ENCODE measurements at places on chromosomes 1 and 21.

GRCh38 chr1:246293366-246294121, 213.5 kb downstream of the SMYD3 start:
- DNase-seq: no peak

- no peak for DNase-seq
Observed at GRCh38 chr21:44444286-44444931, 10.9 kb upstream of the LRRC3 start.

- DNase-seq: no peak
Observed at GRCh38 chr1:24657781-24658180, 14.7 kb downstream of the SRRM1 start.

DNA sequence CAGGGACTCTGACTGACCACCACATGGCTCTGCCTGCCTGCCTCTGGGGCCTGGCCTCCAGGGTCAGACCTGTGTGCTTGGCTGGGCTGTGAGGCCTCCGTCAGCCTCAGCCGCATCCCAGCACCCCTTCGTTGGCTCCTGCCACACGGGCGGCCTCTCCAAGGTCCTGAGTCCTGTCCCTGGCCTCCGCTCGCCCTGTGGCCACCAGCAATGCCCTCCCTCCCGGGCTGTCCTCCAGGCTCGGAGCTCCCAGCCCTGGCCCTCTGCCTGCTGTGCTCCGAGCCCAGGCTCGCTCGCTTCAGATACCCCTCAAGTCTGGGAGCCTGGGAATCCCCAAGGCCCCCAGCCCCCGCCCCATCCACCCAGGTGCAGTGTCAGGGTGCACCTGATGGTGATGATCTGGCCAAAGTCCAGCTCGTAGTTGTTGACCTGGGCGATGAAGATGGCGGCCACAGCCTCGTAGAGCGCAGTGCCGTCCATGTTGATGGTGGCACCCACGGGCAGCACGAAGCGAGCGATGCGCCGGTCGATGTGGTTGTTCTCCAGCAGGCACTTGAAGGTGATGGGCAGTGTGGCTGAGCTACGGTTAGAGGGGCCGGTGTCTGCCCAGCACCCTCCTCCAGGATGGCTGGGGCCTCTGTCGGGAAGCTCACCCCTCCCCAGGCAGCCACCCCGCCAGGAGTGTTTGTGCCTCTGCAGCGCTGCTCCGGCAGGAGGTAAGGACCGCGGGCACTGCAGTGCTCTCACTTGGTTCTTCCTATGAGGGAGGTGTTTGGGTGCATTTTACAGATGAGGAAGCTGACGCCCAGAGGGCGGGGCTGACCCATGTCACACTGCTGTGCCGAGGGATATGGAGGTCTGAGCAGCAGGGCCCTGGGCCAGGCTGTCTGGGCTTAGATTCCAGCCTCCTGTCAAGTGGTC, 28.5 kb downstream of the PODN start:
- DNase-seq: no peak

DNA sequence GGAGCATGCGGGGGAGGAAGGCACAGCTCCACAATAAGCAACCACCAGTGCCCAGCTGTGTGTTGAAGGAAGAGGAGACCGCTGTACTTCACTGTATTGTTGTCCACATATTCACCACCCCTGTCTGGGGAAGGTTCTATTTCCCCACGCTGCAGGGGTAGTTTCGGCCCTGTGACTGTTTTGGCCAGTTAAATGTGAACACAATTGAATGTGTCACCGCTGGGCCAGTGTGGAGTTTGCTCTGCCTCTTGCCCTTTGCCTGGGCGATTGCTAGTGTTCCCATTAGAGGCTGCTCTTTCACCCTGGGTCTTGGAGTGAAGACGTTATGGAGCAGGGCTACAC, 32.6 kb downstream of the UBE4B start:
- no peak for DNase-seq

DNA sequence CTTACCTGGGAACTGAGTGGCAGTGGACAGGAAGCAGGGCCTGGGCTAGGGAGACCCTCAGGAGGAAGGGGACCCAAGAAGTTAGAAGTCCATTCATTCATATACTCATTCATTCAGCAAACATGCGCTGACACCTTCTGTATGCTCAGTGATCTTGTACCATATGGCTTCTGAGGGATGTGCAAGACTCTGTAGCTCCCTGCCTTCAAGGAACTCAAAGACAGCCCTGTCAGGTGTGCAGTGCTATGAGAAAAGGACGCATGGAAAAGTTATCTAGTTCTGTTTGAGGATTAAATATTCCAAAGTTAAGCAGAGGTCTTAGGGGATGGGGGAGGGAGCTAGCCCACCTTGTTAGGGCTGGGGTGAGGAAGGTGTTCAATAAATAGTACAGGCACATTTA, 12.5 kb downstream of the DMAP1 start:
- no peak for DNase-seq

GRCh38 chr1:92476071-92476631, 10.6 kb downstream of the GFI1 start:
- DNase-seq: no peak

GRCh38 chr1:148318123-148318903, 164.8 kb downstream of the PPIAL4G start:
- DNase-seq: no peak

DNA sequence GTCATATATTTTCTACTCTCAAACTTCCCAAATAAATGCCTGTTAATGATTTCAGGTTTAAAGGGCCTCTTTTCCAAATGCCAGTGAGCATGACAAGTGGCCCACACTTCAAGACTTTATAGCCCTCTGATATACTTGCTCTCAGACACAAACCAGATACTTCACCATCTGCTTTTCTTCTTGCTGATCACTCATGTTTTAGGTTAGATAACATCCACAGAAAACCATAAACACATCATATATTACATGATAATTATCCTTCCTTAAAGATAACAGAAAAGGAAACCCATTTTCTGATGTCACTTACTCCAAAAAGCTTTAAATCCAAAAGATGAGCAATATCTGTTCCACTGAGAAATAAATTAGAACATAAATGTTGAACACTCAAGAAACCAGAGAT, 723.5 kb downstream of the LTN1 start:
- no peak for DNase-seq

DNA sequence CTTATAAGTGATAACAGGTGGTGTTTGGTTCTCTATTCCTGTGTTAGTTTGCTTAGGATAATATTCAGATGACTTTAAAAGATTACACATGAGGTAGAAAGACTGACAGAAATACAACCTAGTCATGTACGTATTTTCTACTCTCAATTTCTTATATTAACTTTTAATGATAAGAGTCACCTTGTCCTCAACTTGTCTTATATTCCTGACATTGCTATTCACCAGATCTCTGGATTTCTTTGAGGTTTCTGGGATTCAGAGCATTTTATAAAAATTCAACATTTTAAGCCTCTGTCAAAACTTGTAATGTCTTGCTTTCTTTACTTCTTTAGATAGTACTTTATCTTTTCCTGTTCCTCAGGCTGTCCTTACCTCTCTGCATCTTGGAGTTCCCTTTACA, 234.2 kb downstream of the TBX15 start:
- no peak for DNase-seq

- DNase-seq: no peak
Observed at GRCh38 chr1:16385659-16386453, 18.8 kb downstream of the SZRD1 start.

DNA sequence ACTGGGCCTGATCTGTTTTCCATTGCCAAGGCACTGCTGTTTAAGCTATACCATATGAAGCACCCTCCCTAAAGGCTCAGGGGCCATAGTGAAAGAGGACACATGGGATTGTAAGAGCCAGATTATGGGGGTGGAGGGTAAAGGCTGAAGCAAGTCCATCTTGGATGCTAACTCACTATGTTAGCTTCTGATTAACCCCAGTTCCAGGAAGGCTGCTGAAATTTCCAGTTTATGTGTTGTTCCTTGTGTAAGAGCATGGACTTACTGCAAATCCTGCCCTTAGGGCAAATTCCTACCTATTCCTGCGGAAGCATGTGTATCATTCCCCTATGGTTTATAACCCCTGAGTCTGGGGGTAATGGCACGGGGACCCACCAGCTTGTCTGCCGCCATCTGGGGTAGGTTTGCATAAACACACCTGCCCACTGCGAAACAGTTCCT, 91.8 kb upstream of the SERBP1 start:
- DNase-seq: no peak

- DNase-seq: no peak
Observed at GRCh38 chr1:205515781-205516253, 11.3 kb downstream of the CDK18 start.

DNA sequence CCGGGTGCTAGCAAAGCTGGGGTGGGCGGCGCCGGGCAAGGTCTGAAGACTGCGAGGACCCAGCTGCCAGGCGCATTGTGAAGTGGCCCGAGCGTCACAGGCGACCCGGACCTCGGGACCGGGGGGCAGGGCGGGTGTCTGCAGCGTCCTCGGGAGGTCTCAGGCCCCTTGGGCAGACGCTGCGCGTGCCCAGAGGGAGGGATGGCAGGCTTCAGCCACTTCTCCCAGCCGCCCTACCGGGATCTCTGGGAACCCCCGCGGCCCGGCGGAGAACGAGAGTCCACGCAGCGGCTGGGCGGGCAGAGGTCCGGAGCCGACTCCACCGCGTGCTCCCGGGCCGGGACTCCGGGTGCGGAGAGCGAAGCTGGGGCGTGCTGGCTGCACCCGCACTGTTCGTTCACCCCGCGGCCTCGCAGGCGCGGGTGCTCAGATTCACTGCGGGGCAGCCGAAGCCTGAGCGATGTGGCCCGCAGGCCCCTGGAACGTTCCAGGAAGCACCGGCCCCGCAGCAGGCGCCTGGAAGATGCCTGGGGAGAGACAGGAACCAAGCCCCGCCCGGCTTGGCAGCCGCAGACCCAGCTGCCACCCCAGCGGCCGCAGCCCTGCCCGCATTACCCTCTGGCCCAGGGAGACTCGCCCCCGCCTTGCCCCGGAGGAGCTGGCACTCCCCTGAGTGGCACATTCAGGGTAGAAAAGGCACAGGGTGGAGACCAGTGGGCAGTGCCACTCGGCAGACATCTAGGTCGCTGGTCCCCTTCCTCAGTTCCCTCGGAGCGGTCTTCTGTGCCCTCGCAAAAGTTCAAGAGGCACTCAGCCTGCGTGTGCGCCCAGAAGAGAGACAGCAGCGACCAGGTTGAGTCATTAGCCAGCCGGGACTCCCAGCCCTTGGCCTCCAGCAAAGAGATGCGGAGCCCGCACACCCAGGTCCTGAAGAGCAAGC, at the start of gene CCDC185:
CCDC185 (plus strand) TSS at position 141 of the 940 bp plus-strand sequence; CDS start at position 202, 61 bp downstream.
- no peak for DNase-seq

GRCh38 chr1:100896481-100896982, 642 bp downstream of the SLC30A7 start:
- peak; percentile 7 for DNase-seq

DNA sequence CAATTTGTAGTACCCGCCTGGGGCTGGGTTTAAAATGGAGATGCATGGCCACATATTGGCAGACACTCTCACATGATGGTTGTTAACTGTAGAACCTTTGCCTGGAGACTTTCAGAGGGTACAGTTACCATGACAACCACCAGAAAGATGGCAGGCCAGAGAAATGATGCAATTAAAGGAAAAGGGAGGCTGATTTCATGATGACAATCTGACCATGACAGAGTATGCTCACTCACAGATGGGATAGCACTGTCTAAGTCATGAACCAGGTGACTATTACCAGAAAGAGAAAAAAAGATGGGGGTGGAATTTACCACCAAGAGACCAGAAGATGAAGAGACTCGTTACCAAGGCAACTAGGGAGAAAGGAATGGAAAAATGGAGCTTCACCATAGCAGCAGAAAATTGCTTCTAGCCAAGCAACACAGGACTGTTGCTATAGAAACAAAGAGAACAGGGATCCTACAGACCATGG, 3.5 kb upstream of the TRIT1 start:
- DNase-seq: no peak

GRCh38 chr1:42168391-42168670, 3.8 kb upstream of the GUCA2A start:
- DNase-seq: no peak

DNA sequence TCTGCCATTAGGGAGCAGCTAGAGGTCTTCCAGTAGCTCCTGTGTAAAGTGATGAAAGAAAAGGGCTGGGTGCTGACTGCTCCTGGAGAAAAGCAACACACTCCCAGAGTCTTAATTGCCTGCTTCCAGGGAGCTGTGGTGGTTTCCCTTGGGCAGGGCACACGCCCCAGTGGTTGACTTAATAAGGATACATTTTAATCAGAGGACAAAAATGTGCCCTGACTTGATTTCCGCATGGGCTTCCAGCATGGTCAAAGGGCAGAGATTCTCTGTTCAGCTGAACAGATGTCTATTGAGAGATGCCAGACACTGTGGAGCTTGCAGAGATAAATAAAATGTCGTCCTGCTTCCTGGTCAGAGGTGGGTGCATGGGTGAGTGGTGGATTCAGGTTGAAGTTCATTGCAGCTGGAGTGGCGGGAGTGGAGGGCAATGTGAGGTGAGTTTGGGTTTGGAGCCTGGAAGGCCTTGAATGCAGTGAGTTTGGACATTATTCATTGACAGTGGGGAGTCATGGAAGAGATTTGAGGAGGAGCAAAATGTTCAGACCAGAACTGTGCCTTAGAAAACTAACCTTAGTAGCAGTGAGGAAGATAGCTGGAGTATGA, 16.0 kb downstream of the QSOX1 start:
- no peak for DNase-seq

DNA sequence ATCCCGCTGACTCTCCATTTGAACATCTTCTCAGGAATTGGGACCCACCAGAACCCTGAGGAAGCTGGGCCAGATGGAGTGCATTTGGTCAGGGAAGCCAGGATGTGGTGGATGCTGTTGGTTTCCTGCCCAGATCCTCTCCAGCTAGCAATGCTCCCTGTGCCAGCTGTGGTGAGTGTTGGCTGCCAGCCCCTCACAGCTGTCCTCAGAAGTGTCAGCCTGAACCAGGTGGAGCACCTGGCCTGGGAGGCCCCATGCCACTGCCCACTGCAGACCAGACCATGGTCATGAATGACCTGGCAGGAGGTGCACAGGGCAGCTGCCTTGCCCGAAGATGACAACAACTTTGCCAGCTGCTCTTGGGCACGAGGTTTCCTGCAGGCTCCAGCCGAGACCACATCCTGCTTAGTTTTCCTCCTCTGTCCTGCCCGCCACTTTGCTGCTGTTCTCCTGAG, 54.4 kb downstream of the PRSS38 start:
- no peak for DNase-seq

- DNase-seq: no peak
Observed at GRCh38 chr1:233988963-233989696, 84.7 kb downstream of the SLC35F3 start.

- DNase-seq: no peak
Observed at GRCh38 chr21:27206368-27206982, 239.6 kb upstream of the ADAMTS5 start.

- DNase-seq: no peak
Observed at GRCh38 chr1:19037659-19038058, 81.2 kb upstream of the IFFO2 start.

Measured in activated CD8-positive, alpha-beta memory T cell treated with anti-CD3 and anti-CD28 coated beads for 1 hour (primary cell).